ENCODE measurements at places on chromosomes 1 and 21.

DNA sequence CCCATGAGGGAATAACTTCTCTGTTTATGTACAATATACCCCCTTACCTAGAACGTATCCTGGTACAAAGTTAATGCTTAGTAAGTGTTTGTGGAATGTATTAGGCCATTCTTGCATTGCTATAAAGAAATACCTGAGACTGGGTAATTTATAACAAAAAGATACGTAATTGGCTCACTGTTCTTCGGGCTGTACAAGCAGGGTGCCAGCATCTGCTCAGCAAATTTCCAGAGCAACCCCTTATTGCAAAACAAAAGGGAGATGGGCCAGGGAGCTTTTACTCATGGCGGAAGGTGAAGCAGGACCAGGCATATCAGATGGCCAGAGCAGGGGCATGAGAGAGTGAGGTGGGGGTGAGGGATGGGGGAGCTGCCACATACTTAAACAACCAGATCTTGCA is 123.4 kb upstream of the C8B start:
- no peak for DNase-seq

GRCh38 chr1:81760477-81761097 is 40.1 kb upstream of the ADGRL2 start:
- no peak for DNase-seq

GRCh38 chr21:42607525-42608102 is 45.8 kb upstream of the PDE9A start:
- DNase-seq, result no peak

- no peak for DNase-seq
Observed at GRCh38 chr1:63651161-63651701, 58.0 kb downstream of the PGM1 start.

- no peak for DNase-seq
Observed at GRCh38 chr1:234118911-234119310, 214.4 kb downstream of the SLC35F3 start.
